ENCODE measurements at places on chromosomes 2 and 18.

GRCh38 chr2:24539258-24539657 is 48.2 kb downstream of the NCOA1 start:
- no peak for DNase-seq

- DNase-seq, result no peak
Measured at GRCh38 chr2:224918626-224919471, 123.4 kb downstream of the DOCK10 start.

GRCh38 chr2:45244928-45245327 is 235.7 kb upstream of the SIX2 start:
- no peak for DNase-seq

DNA sequence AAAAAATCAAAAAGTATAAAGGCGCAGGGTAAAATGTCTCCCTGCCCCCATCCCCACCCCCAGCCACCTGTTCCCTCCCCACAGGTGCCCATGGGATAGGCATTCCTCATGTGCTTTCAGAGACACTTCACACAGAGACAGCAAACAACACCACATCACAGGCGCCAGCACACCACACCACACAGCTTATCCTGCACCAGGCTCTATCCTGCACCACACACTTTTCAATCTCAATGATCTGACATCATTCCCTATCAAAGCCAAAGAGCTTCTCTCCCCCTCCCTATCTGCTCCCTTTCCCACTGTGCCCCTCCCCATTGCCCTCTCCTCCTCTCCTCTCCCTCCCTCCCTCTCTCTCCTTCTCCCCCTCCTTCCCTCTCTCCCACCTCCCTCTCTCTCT is 15.5 kb downstream of the FAM178B start:
- no peak for DNase-seq

All from MV-4-11 (cell line).